NCI-H446 treated with DMSO at 0.1 percent for 48 hours (cell line): ENCODE measurements at places on chromosomes 16 and 17.

- DNase-seq: no peak
These were observed 412.0 kb upstream of the MAF start for GRCh38 chr16:80012586-80012985.

- peak; percentile 1 for DNase-seq
These were observed 33.3 kb downstream of the JPH3 start for GRCh38 chr16:87635541-87636049.

GRCh38 chr16:24577167-24577566, 37.8 kb downstream of the RBBP6 start:
- no peak for DNase-seq

GRCh38 chr17:550463-551180, 164.0 kb downstream of the VPS53 start:
- DNase-seq: no peak

- no peak for DNase-seq
These were observed 121.1 kb downstream of the WWOX start for GRCh38 chr16:78220571-78220970.

DNA sequence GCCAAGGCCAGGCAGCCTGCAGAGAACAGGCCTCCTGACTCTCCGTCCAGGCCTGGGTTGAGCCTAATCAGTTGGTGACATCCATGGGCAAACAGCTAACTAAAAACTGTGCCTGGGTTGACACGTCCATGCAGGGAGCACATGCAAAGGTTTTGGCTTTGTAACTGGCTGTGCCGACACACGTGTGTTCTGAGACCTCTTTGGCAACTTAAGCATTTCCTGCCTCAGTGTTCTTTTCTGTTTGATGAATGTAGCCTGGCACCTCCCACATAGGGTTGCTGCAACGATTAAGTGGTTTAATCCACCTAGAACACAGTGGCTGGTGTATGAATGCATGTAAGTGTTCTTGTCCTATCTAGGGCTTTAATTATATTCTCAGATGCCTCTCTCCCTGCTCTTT, 3.2 kb downstream of the BCO1 start:
- no peak for DNase-seq

GRCh38 chr17:57874434-57875289, 24.8 kb upstream of the MRPS23 start:
- DNase-seq: peak; percentile 94

DNA sequence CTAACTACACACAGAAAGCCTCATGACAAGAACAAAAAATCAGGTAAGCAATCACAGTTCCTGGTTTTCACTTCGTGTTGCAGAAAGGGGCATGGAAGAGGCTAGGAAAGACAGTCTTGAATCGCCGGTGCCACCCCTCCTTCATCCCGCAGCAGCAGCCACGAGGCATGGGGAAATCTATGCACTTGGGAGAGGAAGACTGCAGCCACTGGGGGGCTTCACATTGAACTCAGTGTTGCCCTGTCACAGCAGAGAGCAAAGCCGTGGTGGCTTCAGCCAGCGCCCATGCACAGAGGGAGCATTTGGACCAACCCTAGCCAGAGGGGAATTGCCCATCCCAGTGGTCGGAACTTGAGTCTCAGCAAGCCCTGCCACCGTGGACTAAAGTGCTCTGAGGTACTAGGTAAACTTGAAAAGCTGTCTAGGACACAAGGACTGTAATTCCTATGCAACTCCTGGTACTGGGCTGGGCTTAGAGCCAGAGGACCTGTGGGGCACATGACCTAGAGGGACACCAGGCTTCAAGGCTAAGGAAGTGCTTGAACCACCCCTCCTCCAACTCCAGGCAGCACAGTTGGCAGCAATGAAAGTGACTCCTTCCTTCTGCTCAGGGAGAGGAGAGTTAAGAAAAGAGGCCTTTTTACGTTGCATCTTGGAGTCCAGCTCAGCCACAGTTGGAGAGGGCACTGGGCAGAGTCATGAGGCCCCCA, 35.2 kb upstream of the ATP2C2 start:
- no peak for DNase-seq

GRCh38 chr17:76543826-76544545, 4.1 kb downstream of the PRCD start:
- DNase-seq: no peak

DNA sequence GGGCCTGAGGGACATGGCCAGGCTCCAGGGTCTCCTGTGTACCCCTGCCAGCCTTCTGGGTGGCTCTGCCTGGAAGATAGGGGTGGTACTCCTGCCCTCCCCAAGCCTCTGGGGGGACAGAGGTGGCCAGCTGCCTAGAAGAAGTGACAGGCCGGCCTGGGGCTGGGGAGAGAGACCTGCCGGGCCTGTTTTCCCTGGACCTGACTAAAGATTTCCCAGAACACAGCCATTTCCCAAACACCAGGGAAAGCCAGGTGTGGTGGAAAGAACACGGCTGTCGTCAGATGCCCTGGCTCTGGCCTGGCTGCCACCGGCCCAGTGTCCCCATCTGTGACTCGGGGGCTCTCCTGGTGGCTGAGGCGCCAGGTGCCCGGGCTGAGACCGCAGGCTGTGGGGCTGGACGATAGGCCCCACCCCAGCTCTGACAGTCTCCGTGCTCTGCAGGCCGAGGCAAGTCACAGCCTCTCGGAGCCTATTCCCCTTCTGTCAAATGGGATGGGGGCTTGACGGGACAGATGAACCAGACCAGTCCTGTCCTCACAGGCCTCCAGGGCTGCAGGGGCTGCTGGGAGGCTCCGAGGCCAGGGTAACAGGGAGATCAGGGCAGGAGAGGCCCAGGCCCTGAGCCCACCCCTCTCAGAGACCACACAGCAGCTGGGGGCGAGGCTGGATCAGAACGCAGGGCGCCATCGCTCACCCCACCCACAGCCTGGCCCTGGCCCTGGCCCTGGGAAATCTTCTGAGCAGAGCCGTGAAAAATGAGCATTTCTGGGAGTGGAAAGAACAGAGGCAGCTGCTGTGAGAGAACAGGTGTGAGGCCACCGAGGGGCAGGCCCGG, 33.1 kb downstream of the CTU2 start:
- DNase-seq: no peak

GRCh38 chr17:81397314-81398175, 2.3 kb downstream of the BAHCC1 start:
- peak; percentile 18 for DNase-seq

- DNase-seq: no peak
These were observed 25.5 kb upstream of the MAP3K14 start for GRCh38 chr17:45342306-45342705.

DNA sequence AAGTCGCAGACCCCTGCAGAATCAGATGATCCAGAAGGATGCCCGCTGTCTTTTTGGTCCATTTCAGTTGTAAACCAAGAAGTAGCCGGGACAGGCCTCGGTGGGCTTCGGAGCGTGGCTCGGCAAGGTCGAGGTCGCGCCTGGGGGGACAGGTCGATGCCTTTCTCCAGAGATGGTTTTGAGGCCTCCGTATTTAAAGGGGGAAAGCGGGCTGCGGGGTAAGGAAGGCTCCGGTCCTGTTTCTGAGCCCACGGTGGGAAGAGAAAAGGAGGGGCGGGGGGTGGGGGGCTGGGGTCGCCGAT, 7.5 kb upstream of the GNG13 start:
- no peak for DNase-seq

DNA sequence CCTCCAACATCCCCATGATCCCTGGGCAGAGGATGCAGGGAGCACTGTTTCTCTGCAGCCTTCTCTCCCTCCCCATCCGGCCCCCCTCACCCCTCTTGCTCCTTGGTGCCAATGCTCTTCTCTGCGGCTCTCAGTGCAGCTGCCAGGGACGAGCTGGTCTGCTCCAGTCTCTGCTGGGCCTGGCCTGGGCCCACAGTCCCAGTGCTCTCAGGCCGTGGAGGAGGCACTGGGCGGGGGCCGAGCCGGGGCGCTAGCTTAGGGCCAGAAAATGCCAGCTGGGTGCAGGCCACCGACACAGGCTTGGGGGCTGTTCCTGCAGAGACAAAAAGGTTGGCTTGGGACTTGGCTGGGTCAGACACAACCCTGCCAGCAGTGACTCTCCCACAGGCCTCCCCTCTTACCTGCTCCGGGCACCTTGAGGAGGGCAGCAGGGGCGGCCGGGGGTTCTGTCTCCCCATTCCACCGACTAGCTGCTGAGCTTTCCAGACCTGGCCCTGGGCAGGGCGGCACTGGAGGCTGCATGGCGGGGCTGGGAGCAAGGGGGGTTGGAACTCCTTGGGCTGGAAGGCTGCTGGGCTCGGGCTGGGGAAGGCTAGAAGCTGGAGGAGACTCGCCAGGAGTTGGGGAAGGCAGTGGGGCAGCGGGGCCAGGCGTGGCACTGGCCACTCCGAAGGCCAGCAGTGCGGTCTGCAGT, 13.8 kb downstream of the CASKIN2 start:
- DNase-seq: no peak

DNA sequence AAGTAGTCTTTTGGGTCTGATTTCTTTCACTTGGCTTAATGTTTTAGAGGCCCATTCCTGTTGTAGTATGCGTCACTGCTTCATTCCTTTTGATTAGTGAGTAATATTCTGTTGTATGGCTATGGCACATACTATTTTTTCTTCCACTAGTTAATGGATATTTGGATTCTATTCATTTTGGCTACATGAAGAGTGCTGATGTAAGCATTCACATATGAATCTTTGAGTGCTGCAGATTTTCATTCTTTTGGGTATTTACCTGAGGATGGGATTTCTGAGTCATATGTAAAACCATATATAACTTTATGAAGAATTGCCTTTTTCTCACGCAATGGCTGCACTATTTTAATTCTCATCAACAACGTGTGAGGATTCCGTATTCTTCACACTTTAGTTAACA, 113.6 kb downstream of the AHSP start:
- DNase-seq: no peak

- DNase-seq: no peak
These were observed 435.3 kb downstream of the HAPSTR1 start for GRCh38 chr16:9526791-9527190.

GRCh38 chr16:27762441-27762840, 212.5 kb downstream of the KATNIP start:
- DNase-seq: no peak

GRCh38 chr17:82291582-82292250, 18.2 kb upstream of the CSNK1D start:
- DNase-seq: no peak

- no peak for DNase-seq
These were observed 7.4 kb downstream of the PRCD start for GRCh38 chr17:76547183-76547641.

GRCh38 chr16:22093331-22093730, 990 bp downstream of the VWA3A start:
- DNase-seq: no peak

DNA sequence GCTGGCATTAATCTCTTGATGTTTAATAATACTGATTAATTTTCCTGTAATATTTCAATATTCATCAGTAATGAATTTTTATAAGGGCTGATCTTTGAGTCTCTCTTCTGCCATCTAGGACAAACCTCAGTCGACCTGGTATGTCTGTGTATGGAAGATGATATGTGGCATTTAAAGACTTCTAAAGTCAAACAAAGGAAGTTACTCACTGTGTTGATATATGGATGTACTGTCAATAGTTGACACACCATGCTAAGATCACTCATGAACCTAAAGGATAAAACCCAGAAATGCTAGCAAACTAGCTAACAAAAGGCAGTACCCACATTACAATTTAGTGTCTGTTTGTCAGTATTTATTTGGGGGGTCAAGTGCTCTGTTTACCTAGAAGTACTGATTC, 380.7 kb upstream of the GOT2 start:
- no peak for DNase-seq

DNA sequence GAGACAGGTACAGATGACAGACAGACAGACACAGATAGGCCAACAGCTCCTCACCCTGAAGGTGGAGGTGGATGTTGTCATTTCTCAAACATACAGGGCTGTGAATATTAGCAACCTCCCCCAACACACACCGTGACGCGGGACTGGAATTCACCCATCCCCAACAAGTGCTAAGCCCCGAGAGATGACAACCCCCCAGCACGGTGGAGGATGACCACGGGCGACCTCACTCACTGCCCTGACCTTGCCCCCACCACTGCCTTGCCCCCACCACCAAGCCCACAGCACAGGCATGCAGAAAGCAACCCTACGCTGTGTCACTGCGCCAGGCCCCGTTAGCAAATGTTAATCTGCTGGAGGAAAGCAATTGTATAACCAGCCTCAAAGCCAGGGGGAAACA, 4.9 kb upstream of the KRT17 start:
- no peak for DNase-seq

DNA sequence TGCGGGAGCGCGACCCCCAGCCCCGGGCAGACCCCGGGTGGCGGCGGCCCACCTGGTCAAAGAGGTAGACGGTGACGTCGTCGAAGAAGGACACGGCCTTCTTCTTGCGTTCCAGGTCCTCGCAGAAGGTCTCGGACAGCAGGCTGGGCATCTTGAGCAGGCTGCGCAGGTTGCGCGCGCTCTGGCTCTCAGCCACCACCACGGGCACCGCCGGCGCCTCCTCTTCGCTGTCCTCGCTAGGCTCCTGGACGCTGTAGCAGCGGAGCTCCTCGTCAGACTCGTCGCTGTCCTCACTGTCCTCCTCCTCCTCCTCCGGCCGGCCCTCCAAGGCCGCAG, 45.2 kb upstream of the PVALEF start:
- DNase-seq: no peak

- DNase-seq: no peak
These were observed 88.8 kb downstream of the ZDHHC7 start for GRCh38 chr16:84922351-84923120.

DNA sequence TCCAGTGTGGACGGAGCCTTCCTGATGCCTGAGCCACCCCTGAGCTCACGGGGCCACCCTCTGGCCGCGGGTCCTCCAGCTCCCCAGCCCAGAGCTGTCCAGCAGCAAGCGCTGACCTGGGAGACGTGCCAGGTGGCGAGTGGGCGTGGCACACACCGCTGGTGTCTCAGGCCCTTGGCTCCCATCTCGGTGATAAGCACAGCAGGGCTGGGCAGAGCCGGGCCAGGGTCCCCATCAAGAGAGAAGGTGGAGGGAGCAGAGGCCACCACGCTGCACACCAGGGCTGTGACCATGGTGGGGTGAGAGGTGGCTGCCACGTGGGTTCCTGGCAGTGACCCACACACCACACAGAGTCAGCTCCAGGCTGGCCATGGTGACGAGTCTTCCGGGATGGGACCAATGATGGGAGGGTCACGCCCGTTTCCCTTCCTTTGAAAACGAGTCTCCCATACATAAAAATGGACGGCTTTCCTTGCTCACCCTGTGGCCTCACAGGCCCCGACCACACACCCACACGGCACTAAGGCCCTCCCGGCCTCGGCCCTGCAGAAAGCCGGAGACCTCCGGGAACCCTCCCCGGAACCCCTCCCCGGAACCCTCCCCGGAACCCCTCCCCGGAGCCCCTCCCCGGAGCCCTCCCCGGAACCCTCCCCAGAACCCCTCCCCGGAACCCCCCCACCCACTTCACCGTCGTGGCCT, 16.8 kb downstream of the UTS2R start:
- DNase-seq: no peak

- DNase-seq: no peak
These were observed 13.7 kb upstream of the XYLT2 start for GRCh38 chr17:50332196-50332595.

DNA sequence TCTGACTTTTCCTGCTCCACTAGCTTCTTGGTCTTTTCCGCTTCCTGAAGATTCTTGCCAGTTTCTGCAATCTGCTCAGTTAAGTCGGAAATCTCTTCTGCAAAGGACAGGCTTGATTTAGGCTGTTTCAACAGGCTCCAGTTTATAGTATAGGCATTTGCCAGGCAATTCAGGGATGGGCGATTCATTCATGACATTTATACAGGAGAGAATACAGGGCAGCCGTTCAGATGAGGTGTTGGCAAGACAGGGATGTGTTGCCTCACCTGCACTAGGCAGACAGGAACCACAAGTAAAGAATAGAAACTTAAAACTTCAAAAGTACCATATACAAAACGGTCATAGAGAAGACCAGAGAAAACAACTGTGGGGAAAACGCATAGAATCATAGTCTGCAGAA, 61.7 kb downstream of the MYH13 start:
- DNase-seq: no peak

GRCh38 chr16:88510091-88510994, 57.3 kb downstream of the ZFPM1 start:
- DNase-seq: no peak
